PC-9 (cell line): ENCODE measurements at places on chromosomes 2 and 18. TPM values are rescaled to one million over a fixed set of nuclear protein-coding genes. Genes with fewer than 3 reads are reported as not detected.

- H3K36me3 ChIP-seq, result no peaks in the 10 kb centered on the region
- no peak overlapping the region for H3K4me3 ChIP-seq
- DNase-seq, result no peak
- no peaks in the 10 kb centered on the region for H3K27me3 ChIP-seq
These were observed 576 bp downstream of the NYAP2 start for GRCh38 chr2:225400060-225400511.

- no peaks in the 10 kb centered on the region for H3K4me1 ChIP-seq
- H3K36me3 ChIP-seq, result no peaks in the 10 kb centered on the region
- no peak overlapping the region for H3K4me3 ChIP-seq
- no peak overlapping the region for H3K27ac ChIP-seq
These were observed 123.2 kb upstream of the FZD5 start for GRCh38 chr2:207892716-207893402.

DNA sequence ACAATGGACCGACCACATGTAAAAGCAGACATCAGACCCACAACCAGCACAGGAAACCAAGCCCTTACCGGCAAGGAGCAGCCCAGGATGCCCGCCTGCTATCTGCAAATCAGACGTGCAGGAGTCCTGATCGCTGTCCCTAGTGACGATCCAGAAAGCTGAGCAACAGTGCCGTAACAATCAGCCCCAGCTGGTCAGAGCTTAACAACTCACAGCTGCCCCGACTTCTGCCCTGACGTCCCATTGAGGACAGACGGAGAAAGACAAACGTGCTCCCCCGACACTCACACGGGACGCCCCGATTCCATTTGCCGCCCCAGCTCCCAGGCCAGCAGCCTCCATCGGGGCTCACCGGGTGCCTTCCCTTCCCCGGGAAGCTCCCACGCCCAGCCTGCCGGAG lies 39.8 kb upstream of the PXDN start:
- peaks cover 86% of the 10 kb centered on the region for H3K27me3 ChIP-seq
- no peaks in the 10 kb centered on the region for H3K36me3 ChIP-seq
- no peaks in the 10 kb centered on the region for H3K4me1 ChIP-seq
- H3K27ac ChIP-seq, result no peak overlapping the region
- no peak for DNase-seq
- H3K4me3 ChIP-seq, result no peak overlapping the region

CD28 gene
- not detected in 2 replicates for total RNA-seq
